ENCODE measurements at places on chromosomes 3 and 15. TPM values are rescaled to one million over a fixed set of nuclear protein-coding genes. Genes with fewer than 3 reads are reported as not detected.
A peak's percentile ranks its signal among the peaks of the same experiment; 100 is the strongest.

- no peak overlapping the region for H3K27ac ChIP-seq
- H3K36me3 ChIP-seq, result no peaks in the 10 kb centered on the region
- DNase-seq, result no peak
These were observed 66.5 kb upstream of the PYGO1 start for GRCh38 chr15:55654561-55655031.

- H3K4me1 ChIP-seq, result peaks cover 34% of the 10 kb centered on the region
- H3K27ac ChIP-seq, result no peak overlapping the region
- peak overlapping the region; percentile 60 for H3K4me3 ChIP-seq
These were observed 22.7 kb downstream of the KLHL6 start for GRCh38 chr3:183532620-183533411.

- DNase-seq, result no peak
- no peak overlapping the region for H3K4me3 ChIP-seq
- H3K27me3 ChIP-seq, result peaks cover 2% of the 10 kb centered on the region
- no peak overlapping the region for H3K27ac ChIP-seq
These were observed 117.2 kb upstream of the PLXNA1 start for GRCh38 chr3:126865736-126866135.

DNA sequence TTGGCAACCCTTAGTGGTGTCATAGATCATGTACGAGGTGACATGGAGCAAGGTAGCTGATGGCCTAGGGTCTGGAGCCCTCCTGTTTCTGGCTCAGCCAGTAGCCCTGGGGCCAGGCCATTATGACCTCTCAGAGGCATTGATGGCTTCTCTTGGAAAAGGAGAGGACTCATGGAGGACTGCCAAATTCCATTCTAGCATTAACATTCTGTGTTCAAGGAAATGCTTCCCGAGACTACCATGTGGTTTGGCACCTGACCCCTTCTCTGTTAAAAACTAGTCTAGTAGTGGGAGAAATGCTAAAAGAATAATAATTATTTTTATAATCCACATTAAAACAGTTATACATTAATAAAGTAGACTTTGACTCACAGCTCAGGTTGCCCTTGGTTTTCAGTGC lies 40.2 kb upstream of the ADAMTSL3 start:
- H3K4me3 ChIP-seq, result no peak overlapping the region
- no peaks in the 10 kb centered on the region for H3K36me3 ChIP-seq
- no peaks in the 10 kb centered on the region for H3K4me1 ChIP-seq
- H3K27me3 ChIP-seq, result no peaks in the 10 kb centered on the region

GRCh38 chr3:194874783-194875182 lies 189.1 kb downstream of the FAM43A start:
- H3K4me3 ChIP-seq, result no peak overlapping the region
- H3K27ac ChIP-seq, result no peak overlapping the region
- DNase-seq, result no peak
- peaks cover 30% of the 10 kb centered on the region for H3K4me1 ChIP-seq
- no peaks in the 10 kb centered on the region for H3K36me3 ChIP-seq

DNA sequence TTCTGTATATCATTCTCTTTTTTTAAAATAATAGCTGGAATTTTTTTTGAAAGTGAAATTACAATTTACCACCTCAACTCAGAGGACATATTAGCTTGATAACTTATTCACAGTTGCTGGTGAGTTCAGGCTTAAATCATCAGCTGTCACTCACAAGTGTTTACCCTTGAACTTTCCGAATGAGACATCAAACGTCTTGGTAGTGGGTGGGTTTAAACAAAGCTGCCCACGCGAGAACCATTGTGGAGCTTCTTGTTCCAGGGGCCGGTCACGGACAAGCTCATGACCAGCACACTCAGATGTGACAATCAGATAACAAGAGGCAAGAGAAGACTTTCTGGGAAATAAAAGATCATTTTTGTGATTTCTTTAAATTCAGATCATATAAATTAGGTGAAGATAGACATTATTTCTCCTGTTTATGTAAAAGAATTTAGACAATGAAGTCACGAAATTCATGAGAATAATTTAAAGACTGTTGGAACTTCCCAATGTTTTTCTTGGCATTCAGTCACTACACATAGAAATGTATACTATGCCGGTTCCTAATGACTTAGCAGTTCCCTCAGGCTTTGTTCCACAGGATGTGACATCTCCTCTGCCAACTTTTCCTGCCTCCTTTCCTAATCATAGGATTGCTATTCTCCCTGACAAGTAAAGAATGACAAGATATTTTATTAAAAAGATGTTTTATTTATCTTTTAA lies 29.3 kb downstream of the BTD start:
- H3K4me1 ChIP-seq, result peaks cover 61% of the 10 kb centered on the region
- peaks cover under 1% of the 10 kb centered on the region for H3K36me3 ChIP-seq
- no peak overlapping the region for H3K27ac ChIP-seq
- H3K27me3 ChIP-seq, result peaks cover 2% of the 10 kb centered on the region

- no peak overlapping the region for H3K4me3 ChIP-seq
- H3K36me3 ChIP-seq, result no peaks in the 10 kb centered on the region
- no peak for DNase-seq
- no peaks in the 10 kb centered on the region for H3K27me3 ChIP-seq
- no peak overlapping the region for H3K27ac ChIP-seq
These were observed 650.4 kb upstream of the CADM2 start for GRCh38 chr3:84308379-84308778.

GRCh38 chr15:82568986-82569385 lies 28.7 kb upstream of the RPS17 start:
- no peak overlapping the region for H3K4me3 ChIP-seq
- peaks cover 26% of the 10 kb centered on the region for H3K4me1 ChIP-seq
- DNase-seq, result no peak
- no peaks in the 10 kb centered on the region for H3K36me3 ChIP-seq
- peaks cover 3% of the 10 kb centered on the region for H3K27me3 ChIP-seq
- H3K27ac ChIP-seq, result no peak overlapping the region

GRCh38 chr15:76346669-76347481 lies 10.3 kb downstream of the ISL2 start:
- H3K27me3 ChIP-seq, result peaks cover 93% of the 10 kb centered on the region
- H3K4me3 ChIP-seq, result peak overlapping the region; percentile 70

- no peak overlapping the region for H3K27ac ChIP-seq
- H3K4me3 ChIP-seq, result no peak overlapping the region
- H3K27me3 ChIP-seq, result no peaks in the 10 kb centered on the region
These were observed 85.5 kb downstream of the DMXL2 start for GRCh38 chr15:51536965-51537574.

Gene MEX3B
- total RNA-seq, result 8.8 TPM

DNA sequence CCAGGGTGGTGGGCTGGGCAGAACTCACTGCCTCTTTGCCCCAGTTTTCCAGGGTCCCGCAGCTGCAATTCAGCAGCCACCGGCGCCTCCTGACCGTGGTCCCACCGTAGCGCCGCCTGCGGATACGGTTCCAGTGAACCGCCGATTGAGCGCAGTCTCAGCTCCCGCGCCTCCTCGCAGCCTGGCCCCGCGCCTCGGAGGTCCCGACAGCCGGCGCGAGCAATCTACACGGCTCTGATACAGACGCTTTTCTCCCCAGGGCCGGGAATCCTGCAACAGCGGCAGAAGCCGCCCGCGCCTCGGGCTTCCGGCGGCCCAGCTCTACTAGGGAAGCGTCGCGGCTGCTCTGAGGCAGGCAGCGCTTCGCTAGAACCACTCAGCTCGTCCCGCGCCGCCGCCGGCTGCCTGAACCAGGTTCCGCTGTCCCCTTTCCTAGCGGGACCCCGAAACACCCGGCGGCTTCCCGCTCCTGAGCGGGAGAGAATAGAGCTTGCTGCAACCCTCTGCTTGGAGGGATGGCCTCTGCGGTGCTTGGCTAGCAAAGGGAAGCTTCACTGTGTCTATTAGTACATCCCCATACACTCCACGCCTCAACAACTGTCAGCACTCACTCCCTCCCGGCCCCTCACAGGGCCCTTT lies 3.1 kb downstream of the FOXL2NB start:
- no peaks in the 10 kb centered on the region for H3K36me3 ChIP-seq
- peak overlapping the region; percentile 60 for H3K4me3 ChIP-seq
- peak; percentile 67 for DNase-seq
- peaks cover 35% of the 10 kb centered on the region for H3K4me1 ChIP-seq
- peaks cover 96% of the 10 kb centered on the region for H3K27me3 ChIP-seq
- H3K27ac ChIP-seq, result no peak overlapping the region

- no peak overlapping the region for H3K4me3 ChIP-seq
- H3K4me1 ChIP-seq, result peaks cover 14% of the 10 kb centered on the region
- peaks cover 37% of the 10 kb centered on the region for H3K27me3 ChIP-seq
- no peaks in the 10 kb centered on the region for H3K36me3 ChIP-seq
- no peak for DNase-seq
These were observed 7.8 kb upstream of the KIF7 start for GRCh38 chr15:89662893-89663626.

Gene TRIM42
- total RNA-seq, result not detected

DNA sequence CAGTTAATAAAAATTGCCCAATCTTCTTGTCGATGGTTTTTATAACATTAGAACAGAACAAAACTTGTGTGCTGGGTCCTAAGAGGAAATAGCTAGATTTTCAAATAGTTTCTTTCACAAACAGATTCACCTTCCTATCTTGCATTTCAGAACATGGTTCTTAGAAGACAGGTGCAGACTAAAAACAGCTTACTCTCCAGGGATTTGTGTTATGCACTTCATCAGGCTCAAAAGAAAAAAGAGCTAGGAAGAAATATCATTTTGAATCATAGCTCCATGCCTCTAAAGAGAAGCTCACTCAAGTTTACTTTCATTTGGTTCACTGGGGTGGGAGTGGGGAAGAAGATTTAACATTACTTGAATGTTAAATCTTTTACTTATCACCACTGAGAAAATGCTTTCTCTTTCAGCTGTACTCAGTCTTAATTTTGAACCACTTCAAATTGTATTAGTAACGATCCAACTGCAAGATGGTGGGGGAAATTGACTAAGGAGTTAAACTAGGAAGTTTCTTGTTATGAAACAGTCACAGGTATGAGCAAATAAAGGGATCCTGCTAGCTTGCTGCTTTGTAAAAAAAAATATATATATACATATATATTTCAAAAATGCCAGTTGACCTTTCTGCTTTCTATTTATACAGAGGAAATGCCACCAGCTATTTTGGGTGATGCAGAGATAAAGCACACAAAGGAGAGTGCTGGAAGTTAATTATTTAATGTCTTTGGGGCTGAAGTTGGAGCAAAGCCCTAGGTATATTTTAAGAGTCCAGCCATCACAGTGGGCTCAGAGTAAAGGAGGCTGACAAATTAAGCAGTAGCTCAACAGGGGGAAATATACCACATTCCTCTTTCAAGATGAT lies 28.3 kb upstream of the NUDT16 start:
- H3K27ac ChIP-seq, result no peak overlapping the region
- H3K27me3 ChIP-seq, result no peaks in the 10 kb centered on the region
- DNase-seq, result no peak
- H3K36me3 ChIP-seq, result no peaks in the 10 kb centered on the region
- peaks cover 30% of the 10 kb centered on the region for H3K4me1 ChIP-seq

GRCh38 chr15:31390777-31391486 lies 64.3 kb downstream of the KLF13 start:
- peaks cover 12% of the 10 kb centered on the region for H3K4me1 ChIP-seq
- H3K4me3 ChIP-seq, result no peak overlapping the region
- H3K27ac ChIP-seq, result no peak overlapping the region
- H3K36me3 ChIP-seq, result peaks cover 7% of the 10 kb centered on the region

- H3K4me3 ChIP-seq, result no peak overlapping the region
- no peak for DNase-seq
- no peaks in the 10 kb centered on the region for H3K27me3 ChIP-seq
- peaks cover 4% of the 10 kb centered on the region for H3K36me3 ChIP-seq
- H3K27ac ChIP-seq, result no peak overlapping the region
These were observed 565.1 kb downstream of the ZNF385D start for GRCh38 chr3:21185816-21186314.

Gene FILIP1L
- total RNA-seq, result 0.11 TPM

GRCh38 chr3:88542916-88543315 lies 393.2 kb downstream of the C3orf38 start:
- H3K27ac ChIP-seq, result no peak overlapping the region
- H3K27me3 ChIP-seq, result peaks cover 7% of the 10 kb centered on the region
- H3K36me3 ChIP-seq, result peaks cover 25% of the 10 kb centered on the region
- DNase-seq, result no peak
- peaks cover 9% of the 10 kb centered on the region for H3K4me1 ChIP-seq

DNA sequence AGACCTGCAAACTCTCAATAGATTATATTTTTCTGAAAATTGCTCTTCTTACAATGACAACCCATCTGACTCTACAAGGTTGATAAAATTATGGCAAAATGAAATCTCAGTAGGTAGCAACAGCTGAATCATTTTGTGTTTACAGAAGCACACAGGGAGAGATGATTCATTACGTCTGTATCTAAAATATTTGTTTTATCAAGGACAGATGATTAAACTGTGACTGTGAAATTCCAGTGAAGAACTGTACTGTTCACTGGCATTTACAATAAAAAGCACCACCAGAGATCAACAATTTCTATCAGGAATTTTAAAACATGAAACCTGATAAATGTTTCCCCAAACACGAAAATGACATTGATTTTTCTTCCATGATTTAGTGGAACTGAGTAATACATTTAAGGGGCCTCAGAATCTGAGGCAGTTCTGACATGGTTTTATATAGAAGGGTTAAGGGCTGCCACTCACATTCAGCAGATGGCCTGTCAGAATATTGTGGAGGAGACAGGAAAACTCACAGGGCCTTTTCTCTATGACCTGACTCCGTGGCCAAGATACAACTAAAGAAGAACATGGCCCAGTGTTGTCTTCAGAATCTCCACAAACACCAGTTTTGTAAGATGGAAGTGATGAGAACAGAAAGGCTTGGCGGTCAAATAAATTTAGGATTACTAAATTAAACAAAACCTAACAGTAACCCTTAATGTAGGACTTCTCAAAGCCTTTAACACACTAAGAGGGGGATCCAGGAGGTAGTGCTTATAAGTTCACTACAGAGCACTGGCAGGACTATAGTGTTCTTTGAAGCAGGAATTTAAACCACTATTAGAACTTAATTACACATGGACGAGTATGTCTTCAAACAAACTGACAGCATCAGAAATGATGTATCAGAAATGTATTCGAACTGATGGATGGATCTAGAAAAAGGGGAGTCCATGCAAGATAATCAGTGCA lies 25.9 kb downstream of the RAD18 start:
- no peak for DNase-seq
- peaks cover 30% of the 10 kb centered on the region for H3K36me3 ChIP-seq
- H3K27ac ChIP-seq, result no peak overlapping the region
- no peaks in the 10 kb centered on the region for H3K27me3 ChIP-seq
- H3K4me1 ChIP-seq, result no peaks in the 10 kb centered on the region
- H3K4me3 ChIP-seq, result no peak overlapping the region

DNA sequence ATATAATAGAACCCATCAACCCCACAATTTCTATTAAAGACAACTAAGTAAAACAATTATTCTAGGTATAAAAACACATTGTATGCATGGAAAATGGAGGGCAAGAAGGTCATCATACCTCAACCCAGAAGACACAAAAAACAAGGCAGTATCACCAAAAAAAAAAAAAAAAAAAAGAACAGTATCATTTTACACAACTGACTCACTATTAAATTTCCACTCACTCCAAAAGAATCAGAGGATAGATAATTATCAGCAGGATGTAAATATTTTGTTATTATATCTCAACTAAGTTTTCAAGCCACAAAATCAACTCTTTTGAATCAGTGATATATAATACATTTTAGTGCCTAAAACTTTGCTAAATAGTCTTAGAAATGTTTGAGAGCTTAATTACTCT lies 55.0 kb downstream of the CLASP2 start:
- no peak for DNase-seq
- no peaks in the 10 kb centered on the region for H3K27me3 ChIP-seq

Measured in WTC11 (cell line).